RPMI7951 (cell line): ENCODE measurements at places on chromosomes 7 and 10. TPM values are rescaled to one million over a fixed set of nuclear protein-coding genes. Genes with fewer than 3 reads are reported as not detected.

GRCh38 chr7:100003711-100004661 is 11.4 kb upstream of the ZKSCAN1 start:
- DNase-seq = no peak

DNA sequence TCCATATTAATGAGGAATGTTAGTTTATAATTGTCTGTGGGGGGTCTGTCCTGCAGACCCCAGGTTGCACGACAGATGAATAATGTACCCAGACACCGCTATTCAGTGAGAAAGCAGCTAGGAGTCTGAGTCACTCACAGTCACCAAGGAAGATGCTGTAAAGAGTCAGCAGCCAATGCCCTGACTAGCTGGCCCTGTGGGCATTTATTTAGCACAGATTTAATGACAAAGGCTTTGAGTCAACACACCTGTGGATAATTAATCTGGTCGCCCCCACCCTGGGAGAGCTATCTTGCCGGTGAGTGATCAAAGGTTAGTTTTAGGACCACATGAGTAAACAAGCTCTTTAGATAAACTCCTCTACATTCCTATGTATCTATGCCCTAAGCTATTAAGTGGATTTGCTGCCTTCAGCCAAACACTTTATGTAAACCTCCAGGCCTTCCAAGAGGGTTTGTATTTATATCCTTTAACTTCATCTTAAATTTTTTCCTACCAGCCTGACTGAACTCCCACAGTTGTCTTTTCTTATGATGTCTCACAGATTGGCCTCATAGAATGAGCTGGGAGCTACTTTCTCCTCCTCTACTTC is 180.0 kb upstream of the ADCY1 start:
- peak; percentile 70 for DNase-seq

The LRIT1 gene
- not detected in 2 replicates for total RNA-seq

The DNAJC12 gene
- 3.5 and 3.9 TPM in 2 replicates for total RNA-seq

The ANKRD61 gene
- total RNA-seq = 0.12 and 0.20 TPM in 2 replicates

- DNase-seq = peak; percentile 54
Observed at GRCh38 chr10:93028883-93029282, 31.7 kb upstream of the CYP26C1 start.
